Cortex of kidney (tissue), 1 donor: ENCODE measurements at places on chromosomes 3 and 15.

GRCh38 chr3:20747741-20748140 lies 561.7 kb upstream of the SGO1 start:
- no peak for DNase-seq

DNA sequence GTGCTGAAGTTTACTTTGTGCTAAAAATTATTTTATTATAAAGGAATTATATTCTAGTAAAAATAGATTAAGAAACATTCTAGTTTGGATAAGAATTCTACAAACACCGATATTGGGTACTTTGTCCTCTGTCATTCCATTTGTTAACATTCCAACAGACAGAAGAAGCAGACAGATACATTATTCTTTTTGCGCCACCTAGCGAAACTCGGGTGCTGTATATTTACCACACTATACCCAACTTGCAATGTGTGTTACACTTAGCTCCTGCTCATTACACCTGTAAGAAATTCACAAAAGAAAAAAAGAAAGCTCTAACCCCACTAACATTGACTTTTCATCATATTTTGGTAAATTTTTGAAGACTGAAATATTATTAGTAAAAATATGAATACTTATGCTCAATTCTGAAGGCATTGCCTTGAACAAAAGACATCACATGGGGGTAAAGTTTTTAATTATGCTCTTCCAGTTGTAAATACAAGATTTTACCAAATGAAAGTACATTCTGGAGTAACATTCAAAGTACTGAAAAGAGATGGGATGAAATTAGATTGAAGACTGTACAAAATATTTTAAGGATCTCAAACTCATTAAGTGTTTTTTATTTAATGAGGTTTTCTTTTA lies 136.5 kb upstream of the MLF1 start:
- no peak for DNase-seq

- no peak for DNase-seq
Measured at GRCh38 chr15:34802371-34802770, 7.0 kb upstream of the ACTC1 start.

DNA sequence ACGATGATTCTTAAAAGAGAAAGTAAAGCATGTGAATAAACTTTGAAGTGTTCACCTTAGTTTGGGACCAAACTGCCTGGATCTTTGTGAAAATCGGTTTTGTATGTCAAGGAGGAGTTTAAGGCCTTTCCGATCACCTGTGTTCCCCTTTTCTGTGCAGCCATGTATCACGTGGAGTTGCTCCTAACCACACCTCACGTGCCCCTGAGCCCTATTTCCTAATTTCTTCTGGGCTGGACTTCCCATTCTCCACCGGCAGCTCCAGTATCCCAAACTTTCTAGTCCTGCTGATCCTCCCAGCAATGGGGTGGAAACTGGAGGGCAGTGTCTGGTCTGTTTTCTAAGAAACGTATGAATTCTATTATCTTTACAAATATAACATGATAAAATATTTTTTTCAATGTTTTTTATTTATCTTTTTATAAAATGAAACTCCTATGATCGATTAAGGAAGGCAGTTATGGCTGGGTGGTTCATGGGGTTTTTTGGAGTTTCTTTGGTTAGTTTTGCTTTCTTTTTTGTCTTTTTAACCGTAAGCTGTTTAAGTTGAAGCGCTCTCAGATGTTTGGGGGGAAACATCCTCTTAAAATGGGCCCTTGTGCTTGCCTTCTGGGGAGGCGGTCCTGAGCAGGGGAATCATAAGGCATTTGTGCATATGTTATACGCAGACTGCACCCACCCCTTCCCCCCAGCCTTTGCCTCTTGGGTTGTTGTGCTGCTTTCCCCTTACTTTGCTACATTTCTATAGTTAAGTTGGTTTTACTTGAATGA lies 43.6 kb upstream of the WWTR1 start:
- no peak for DNase-seq

DNA sequence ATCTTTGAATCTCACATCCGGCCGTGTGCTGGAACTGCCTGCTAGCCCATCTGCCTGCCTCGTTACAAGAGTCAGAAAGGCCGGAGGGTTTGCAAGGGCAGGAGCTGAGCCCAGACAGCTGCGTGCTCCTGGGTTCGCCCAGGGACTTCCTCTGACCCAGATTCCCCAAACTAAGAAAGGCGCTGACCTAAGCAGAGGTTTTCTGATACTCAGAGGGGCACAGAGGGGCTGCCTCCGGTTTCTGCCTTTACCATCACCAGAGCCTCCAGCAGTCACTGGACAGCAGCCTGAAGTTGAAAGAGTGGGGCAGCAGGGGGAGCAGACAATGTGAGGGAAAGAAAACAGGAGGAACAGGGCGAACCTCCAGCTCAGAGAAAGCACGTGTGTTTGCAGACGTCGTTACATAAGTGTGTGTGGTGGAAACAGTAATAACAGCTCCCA lies 33.4 kb upstream of the RAD18 start:
- no peak for DNase-seq

GRCh38 chr15:62607643-62608042 lies 434.9 kb upstream of the TPM1 start:
- DNase-seq = no peak

GRCh38 chr15:34292621-34293020 lies 45.0 kb downstream of the SLC12A6 start:
- DNase-seq = no peak

- no peak for DNase-seq
Measured at GRCh38 chr3:149373235-149374125, 4.0 kb downstream of the TM4SF1 start.

DNA sequence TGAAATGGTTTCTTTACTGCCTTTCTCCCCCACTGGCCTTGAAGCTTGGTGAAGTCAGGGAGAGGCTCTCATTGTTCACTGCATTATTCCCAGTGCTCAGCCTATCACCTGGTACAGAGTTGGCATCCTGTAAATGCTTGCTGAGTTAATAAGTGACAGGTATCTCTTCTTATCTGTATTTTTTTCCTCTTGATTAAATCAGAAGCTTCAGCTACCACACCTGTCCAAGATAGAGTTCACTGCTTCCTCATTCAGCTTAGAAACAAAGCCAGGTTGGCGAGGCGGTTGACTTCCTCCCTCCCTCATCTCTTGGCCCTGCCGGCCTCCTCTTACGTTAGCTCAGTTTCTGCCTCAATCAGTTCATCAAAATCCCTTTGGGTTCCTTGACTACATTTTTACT lies 142.8 kb downstream of the LIPC start:
- DNase-seq = no peak

- DNase-seq = no peak
Measured at GRCh38 chr3:67349551-67350174, 304.7 kb downstream of the SUCLG2 start.

- no peak for DNase-seq
Measured at GRCh38 chr3:923161-923910, 169.5 kb upstream of the CNTN6 start.

- no peak for DNase-seq
Measured at GRCh38 chr15:52683580-52683979, 4.4 kb upstream of the ATOSA start.

- no peak for DNase-seq
Measured at GRCh38 chr3:61664105-61664482, 102.7 kb downstream of the PTPRG start.

DNA sequence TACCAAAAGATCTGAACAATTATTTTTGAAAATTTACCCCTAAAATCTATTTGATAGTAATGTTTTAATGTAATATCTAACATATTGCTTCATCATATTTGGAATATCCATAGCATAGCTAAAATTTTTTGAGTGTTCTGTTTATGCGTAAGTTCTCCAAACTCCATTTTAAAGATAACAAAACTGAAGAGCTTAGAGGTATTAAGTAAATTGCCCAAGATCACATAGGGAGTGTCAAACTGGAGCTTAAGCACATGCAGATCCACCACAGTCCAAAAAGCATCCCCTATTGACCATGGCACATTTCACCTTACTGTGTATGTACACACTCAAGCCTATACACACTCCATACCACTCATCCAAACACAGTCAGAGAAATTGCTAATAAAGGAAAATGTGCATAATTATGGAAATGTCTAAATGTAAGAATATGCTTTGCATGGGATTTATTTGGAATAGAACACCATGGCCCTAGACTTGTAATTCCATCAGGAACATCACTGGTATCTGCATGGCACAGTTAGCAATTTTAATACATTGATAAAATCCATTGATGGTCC lies 85.2 kb upstream of the TGFBR2 start:
- no peak for DNase-seq

DNA sequence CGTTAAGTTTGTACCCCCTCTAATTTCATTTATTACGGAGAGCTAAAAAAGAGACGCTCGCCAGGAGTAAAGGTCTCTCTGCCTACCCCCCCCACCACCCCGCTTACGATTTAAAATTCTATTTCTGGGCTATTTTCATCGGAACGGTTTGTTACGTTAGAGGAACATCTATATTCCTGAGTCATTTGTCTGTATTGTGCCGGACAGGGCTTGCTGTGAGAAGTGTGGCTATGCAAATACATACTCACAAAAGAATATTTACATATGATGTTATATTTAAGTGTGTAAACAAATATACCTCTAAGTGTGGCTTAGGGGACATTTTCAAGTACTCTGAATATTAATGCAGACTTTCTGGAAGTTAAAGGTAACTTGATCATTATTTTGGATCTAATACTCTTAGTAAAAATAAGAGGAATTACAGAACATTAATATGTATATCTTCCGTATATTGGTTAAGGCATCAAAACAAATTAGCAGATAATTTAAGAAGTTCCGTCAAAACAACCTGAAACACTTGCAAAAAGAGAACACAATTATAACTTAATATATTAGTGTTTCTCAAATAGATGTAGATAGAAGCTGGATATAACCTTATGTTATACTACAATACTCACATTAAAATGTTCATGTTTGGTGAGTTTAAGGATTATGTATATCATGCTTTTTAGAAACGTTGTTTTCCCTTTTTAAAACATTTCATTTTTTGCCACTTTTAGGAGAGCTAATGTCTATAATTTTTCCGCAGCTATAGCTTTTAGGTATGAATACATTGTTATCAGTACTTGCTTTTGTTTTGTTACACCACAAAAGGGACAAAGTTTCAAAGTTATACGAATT lies 1.6 kb upstream of the SHOX2 start:
- DNase-seq = no peak

- no peak for DNase-seq
Measured at GRCh38 chr3:126914226-126914625, 68.7 kb upstream of the PLXNA1 start.

GRCh38 chr15:39625451-39625850 lies 44.6 kb downstream of the THBS1 start:
- DNase-seq = no peak

DNA sequence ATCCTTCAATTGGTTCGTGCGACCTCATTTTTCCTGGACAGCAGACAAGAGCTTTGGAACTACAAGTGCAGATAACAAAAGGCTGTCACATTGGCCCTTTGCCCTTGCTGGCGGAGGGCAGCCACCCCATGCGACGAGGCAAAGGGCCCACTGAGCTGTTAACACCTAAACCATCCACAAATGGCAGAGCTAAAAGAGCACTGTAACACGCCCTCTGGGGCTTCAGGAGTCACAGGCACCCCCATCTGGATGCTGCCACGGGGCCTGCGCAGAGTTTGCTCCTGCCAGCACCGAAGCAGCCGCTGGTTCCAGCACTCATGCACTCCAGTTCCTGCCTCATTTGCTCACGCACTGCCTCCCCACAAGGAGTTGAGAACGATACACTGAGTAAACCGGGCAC lies 524.9 kb downstream of the ZNF385D start:
- no peak for DNase-seq
